ENCODE measurements at places on chromosomes 2 and 18.

- DNase-seq, result no peak
These were observed 33.8 kb upstream of the NFATC1 start for GRCh38 chr18:79361766-79362522.

GRCh38 chr2:70816726-70817125 is 3.7 kb downstream of the CLEC4F start:
- DNase-seq, result no peak

DNA sequence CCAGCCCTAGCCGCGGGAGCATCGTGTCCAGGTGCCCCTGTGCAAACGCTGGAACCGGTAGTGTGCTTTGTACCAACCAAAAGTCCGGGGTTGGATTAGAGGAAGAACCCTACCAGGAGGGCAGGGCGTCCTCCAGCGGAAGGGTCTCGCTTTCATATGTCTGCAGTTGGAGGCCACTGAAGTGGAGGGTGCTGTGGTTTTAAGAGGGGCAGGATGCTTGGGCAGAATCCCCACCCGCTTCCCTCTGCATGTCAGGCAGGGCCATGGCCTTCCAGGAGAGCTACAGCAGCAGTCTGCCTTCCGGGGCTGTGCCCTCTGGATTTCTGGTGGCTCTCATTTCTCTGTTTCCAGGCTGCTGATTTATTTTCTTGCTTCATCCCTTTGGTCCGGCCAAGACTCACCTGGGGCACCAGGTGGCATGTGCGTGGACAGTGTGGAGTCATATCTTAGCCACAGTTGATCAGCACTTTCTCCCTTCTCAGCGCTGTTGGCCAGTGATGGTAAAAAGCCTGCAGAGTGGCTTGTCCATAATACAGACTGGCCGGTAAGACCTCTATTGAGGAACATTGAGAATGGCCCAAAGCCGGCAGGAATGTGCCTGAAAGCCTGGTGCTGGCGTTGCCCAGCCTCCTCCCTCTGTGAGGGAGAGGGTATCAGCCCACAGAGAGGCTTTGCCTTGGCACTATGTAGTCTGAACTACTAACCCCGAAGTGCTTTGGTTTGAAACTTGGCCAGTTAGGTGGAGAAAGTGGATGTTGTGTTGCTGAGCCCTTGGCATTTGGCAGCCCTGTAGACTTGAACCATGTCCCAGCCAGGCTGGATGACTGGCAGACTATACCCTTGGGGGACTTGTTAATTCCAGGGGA is 1.8 kb downstream of the AGAP1 start:
- DNase-seq, result no peak

- no peak for DNase-seq
These were observed 52.0 kb downstream of the TMEM17 start for GRCh38 chr2:62453955-62454354.

DNA sequence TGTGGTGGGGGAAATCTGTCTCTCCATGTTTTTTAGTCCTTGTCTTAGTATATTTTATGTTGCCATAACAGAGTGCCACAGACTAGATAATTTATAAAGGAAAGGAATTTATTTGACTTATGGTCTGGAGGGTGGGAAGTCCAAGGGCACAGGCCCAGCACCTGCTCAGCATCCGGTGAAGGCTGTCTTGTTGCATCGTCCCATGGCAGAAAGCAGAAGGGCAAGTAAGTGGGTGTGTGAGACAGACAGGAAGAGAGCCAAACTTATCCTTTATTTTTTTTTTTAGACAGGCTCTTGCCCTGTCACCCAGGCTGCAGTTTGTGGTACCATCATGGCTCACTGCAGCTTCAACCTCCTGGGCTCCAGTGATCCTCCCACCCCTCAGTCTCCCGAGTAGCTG is 98.1 kb downstream of the HS1BP3 start:
- DNase-seq, result no peak

Data from HEK293T (cell line).